Mammary epithelial cell (primary cell): ENCODE measurements at places on chromosomes 7 and 10. TPM values are rescaled to one million over a fixed set of nuclear protein-coding genes. Genes with fewer than 3 reads are reported as not detected.
A peak's percentile ranks its signal among the peaks of the same experiment; 100 is the strongest.

DNA sequence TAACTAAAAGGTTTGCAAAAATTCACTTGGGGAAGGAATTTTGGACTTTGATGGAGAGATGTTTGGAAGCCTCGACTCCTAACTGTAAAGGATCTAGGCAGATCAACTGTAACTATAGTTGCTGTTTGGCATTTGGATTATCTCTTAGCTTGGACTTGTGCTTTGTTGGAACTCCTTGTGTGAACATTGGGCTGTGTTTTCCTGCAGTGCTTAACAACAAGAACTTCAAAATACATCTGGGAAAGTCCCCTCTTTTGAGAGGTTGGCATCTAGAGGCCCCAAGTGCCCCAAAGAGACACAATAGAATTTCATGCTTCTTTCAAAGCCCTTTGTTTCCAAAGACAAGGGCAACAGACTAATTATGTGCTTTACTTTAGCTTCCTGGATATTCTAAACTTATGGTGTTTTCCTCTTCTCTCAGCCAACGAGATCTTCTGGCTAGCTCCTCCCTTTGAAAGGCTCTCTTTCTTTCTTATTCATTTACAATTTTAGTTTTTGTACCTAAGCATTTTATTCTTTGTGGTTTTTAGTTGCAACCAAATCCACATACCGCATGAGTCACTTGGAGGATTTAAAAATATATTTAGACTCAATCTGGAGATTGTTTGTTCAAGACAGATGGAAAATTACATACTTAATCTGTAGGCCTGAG, 11.6 kb downstream of the ABCA13 start:
- DNase-seq = peak; percentile 63

DNA sequence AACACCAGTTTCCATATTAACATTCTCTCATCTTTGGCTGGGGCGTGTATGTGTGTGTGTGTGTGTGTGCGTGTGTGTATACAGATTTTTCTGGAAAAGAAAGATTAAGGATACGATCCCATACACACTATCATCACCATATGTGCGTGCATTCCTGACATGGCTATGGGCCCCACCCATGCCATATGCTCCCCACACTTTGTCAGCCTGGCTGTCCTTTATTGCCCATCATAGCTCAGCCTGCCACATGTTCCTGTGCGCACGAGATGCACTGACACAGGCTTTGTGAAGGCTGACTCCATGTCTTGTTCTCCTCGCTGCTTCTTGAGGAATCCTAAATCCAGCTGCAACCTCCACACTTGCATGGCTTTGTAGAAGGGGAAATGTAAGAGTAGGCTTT, 984.1 kb downstream of the LRMDA start:
- no peak for DNase-seq

- DNase-seq = no peak
Measured at GRCh38 chr7:14073988-14074387, 84.5 kb upstream of the ETV1 start.

- DNase-seq = no peak
Measured at GRCh38 chr10:71801361-71801760, 28.0 kb upstream of the VSIR start.

- DNase-seq = peak; percentile 77
Measured at GRCh38 chr10:121041906-121042305, 190.7 kb downstream of the WDR11 start.

DNA sequence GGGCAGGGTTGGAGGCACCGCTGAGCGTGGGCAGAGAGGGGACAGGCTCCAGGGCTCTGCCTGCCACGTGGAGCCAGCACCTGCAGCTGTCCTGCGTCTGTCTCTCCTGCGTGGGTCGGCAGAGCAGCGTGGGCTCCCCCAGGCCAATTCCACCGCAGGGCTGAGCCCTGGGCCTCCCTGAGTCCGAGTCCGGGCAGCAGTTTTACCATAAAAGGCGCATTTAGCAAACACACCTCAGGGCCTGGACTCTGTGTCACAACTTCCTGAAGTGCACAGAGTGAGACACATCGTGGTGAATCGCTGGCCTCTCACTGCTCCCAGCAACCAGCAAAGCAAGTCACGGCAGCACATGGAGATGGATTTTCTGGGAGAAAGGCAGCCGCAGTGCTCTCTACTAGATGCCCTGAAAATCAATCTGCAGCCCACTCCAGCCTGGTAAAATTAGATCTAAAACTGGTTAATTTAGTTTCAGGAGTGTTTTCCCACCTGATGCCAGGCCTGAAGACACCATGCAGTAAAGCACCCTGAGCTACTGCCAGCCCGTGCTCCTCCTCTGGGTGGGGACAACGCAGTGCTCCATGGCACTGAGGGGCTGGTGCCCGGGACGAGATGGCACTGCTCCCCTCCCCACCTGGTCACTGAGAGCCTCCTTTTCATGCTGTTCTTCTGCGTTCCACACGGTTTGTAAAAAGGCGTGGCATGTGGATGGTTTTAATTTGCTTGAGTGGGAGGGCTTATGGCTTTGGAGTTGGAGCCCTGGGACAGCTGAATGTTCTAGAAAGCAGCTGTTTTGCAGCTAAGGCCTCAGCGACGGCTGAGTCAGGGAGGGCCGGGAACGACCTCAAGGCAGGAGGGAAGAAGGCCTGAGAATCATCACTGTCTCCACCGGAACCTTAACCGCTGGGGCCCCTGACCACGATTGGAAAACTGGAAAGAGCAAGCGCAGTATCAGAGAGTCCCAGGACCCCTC, 336.9 kb downstream of the ADARB2 start:
- DNase-seq = no peak

DNA sequence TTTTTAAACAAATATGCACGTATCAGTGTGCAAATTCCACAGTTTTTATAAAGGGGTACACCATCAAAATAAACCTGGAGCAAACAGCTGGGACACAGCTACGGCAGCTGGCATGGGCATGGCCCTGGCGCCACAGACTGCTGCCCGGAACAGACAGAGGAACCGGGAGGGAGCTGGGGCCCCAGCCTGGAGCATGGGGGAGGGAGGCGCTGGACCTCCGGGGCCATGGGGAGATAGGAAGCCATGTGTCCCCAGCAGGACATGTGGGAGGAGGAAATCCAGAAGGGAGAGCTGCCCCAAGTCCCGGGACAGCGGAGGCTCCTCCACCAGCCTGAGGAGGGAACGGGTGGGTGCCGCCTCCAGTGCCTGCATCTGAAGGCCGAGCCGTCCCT, 180.1 kb downstream of the MAD1L1 start:
- no peak for DNase-seq

- no peak for DNase-seq
Measured at GRCh38 chr10:18450298-18450697, 201.1 kb downstream of the NSUN6 start.

DNA sequence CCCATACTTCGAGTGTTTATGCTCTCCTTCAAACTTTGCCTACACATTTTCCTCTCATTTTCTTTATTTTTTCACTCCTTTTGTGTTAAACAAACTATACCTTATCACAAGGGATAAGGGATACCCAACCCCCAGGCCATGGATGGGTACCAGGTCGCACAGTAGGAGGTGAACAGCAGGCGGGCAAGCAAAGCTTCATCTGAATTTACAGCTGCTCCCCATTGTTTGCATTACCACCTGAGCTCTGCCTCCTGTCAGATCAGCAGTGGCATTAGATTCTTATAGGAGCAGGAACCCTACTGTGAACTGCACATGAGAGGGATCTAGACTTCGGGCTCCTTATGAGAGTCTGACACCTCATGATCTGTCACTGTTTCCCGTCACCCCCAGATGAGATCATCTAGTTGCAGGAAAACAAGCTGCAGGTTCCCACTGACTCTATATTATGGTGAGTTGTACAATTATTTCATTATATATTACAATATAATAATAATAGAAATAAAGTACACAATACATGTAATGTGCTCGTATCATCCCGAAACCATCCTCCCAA, 28.5 kb downstream of the ZC3HC1 start:
- DNase-seq = no peak

DNA sequence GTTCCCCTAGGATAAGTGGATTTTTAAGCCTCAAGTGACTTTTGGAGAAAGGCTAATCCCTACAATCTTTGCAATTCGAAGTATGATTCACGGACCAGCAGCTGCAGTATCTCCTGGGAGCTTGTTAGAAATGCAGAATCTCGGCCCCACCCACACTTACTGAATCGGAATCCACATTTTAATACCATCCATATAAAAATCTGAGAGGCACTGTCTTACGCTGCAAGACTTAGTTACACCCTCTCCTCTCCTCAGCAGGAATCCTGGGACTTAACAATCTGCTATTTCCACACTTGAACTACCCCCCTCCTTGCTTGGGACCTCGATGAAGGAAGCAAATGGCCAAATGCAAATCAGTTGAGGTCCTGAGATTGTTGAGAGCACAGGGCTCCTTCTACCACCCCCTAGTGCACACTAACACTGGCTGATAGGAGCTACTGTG, 21.0 kb downstream of the ITPRIP start:
- DNase-seq = no peak

- DNase-seq = no peak
Measured at GRCh38 chr10:9688711-9689110, 1329.0 kb upstream of the CELF2 start.

- DNase-seq = no peak
Measured at GRCh38 chr10:51048792-51049191, 25.5 kb upstream of the PRKG1 start.

- no peak for DNase-seq
Measured at GRCh38 chr10:30041196-30042105, 17.9 kb downstream of the JCAD start.

DNA sequence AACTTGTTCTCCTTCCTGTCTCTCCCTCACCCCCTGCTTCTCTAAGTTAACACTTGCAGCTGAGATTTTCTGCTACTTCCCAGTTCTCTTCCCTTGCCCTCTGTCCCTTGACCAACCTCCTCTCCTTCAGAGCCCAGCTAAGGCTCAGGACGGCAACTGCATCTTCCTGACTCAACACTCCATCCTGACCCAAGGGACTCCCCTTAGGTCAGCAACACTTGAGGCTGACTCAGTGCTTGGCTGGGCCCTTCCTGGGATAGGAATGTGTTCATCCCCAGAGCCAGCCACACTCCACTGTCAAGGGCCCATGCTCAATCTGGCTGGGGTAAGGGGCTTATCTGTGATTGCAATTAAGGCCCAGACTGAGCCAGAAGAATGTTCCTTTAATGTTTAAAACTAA, 3.4 kb downstream of the CALHM2 start:
- peak; percentile 73 for DNase-seq

DNA sequence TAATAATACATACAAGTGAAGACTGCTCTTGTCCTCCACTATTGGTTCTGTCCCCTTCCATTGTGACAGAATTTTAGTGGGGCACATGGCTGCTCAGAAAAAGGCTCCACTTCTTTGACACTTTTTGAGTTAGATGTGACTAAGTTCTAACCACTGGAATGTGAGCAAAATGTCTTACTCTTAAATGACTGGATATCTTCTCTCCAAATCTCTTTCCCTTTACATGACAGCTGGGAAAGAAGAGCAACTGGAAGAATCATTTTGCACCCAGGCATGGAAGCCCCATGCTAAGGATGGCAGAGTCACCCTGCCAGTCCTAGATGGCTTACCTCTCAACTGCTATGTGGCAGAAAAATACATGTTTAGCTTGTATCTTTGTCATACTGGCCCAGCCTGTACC, 97.7 kb downstream of the CACNA2D1 start:
- no peak for DNase-seq

DNA sequence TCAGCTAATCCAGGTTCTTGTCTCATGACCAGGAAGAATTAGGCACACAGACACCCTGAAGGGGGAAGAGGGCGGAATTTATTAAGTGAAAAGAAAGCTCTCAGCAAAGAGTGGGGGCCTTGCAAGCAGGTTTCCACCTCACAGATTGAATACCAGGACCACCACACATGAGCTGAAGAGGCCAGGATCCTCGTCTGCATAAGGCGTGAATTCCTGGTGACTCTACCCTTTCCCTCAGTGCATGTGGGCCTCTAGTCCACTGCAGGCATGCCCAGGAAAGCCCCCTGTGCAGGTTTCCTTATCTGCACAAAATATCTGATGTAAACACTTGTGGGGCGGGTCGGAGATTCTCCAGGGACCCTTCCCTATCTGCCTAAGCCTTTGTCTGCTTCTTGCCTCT, 782.1 kb upstream of the LRRN3 start:
- DNase-seq = no peak

DNA sequence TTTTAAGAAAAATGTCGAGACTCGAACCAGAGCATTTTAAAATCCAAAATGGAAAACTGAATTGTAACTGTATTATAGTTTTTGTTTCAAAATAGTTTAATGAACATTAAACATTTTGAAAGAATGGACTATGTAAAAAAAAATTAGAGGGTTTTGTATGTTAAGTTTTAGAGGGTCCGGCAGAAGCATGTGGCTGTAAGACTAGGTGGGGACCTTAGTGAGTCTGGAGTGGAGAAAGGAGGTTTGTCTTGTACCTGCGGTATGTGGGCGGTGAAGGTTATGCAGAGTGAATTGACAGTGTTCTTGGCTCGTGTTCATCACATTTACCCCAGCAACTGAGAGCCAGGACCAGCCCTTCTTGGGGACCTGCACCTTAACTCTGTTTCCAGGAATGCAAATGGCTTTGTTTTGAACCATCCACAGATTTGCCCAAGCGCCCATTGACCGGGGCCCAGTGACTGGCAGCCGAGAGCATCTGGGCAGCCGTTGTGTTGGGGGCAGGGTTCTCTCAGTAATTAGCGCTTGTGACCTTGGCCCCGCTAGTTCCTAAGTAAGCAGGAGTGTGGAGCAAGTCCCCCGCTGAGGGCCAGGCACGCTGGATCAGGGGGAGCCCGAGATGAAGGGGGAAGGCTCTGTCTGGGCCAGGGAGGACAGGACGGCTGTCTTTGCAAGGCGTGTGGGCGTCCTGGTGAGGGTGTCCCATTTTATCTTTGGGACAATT, 1.4 kb upstream of the KLF6 start:
- DNase-seq = peak; percentile 81

- no peak for DNase-seq
Measured at GRCh38 chr7:83794829-83795228, 145.9 kb upstream of the SEMA3E start.

DNA sequence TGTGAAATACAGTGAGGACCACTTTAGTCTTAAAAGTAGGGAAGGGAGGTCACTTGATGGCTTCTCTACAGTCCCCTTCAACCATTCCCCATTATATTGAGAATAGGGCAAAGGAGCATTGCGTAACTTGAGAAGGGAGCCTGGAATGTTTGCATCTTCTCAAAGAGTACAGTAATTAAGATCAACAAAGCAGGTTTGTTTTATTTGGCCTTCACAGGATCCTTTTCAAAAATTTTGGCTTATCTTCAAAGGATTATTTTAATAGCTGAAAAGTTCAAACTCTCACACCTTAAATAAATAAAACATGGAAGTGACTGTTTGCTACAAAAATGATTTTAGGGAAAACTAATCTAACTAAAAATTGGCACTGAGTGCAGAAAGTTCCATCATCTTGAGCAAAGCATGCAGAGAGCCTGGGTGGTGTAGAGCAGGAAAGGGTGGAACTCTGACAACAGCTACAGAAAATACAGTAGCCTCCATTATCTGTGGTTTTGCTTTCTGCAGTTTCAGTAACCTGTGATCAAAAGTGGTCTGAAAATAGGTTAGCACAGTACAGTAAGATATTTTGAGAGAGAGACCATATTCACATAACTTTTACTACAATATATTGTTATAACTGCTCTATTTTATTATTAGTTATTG, 214.0 kb downstream of the MDFIC start:
- DNase-seq = peak; percentile 1

Gene BAIAP2L1
- 39.0 TPM for total RNA-seq

Gene HTR5A
- total RNA-seq = not detected in 2 replicates

Gene CPED1
- total RNA-seq = 1.3 and 2.0 TPM in 2 replicates

Gene SPDYE5
- total RNA-seq = not detected

Gene HOXA6
- total RNA-seq = 1.7 and 3.1 TPM in 2 replicates

Gene ACTL6B
- total RNA-seq = not detected

Gene TRPV5
- total RNA-seq = not detected in 2 replicates

Gene NANOS1
- total RNA-seq = 1.2 and 2.3 TPM in 2 replicates

Gene BEND7
- 6.0 and 15.1 TPM in 2 replicates for total RNA-seq

Gene NYAP1
- total RNA-seq = 0.33 TPM

Gene GBX1
- not detected in 2 replicates for total RNA-seq

Gene LRRD1
- total RNA-seq = under 0.01 TPM

Gene SFRP4
- total RNA-seq = not detected
